ENCODE measurements at places on chromosomes 13 and 19.

- no peak for DNase-seq
These were observed 8.9 kb downstream of the ZNF805 start for GRCh38 chr19:57249329-57249728.

DNA sequence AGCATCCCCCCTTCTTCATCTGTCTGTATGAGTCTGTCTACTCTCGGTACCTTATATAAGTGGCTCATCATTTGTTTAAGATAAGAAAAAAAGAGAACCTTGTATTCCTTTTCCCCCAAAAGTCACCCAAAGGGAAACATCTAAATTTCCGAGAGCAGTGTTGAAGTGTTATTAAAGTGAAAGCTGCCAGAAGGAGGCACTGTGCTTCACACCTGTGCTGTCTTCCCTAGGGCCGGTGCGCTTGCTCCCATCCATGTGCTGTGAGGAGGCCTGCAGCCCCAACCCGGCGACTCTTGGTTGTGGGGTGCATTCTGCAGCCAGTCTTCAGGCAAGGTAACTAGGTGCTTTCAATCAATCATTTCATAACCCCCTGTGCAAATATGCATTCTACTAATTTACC lies 97.5 kb downstream of the TNFRSF19 start:
- DNase-seq: no peak

DNA sequence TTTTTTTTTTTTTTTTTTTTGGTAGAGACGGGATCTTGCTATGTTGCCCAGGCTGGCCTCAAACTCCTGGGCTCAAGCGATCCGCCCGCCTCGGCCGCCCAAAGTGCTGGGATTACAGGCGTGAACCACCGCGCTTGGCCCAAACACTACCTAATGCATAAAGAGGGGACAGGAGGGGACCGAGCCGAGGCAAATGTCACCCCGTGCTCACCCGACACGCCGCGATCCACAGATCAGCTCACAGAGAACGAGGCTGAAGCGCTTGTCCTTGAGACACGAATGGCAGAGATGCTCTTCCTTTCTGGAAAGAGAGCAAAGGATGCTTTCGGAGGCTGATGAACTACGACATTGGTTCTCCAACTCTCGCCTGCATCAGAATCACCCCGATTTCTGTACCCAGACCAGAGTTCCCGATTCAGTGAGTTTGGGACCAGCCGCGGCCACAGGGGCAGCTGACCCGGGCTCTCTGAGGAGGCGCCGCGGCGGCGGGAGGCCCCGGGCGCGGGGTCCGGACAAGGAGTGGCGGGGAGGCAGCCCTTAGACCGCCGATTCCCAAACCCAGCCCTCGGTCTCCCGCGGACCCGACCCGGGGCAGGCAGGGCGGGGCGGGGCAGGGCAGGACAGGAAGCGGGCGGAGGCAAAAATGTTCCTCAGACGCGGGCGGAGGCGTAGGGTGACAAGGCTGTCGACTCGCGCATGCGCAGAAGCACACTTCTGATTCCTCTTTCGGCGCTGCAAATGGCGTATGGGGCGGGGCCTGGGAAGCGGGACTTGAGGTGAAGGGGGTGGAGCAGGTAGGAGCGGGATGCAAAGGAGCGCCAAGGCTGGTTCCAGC lies at the start of gene ZNF699:
TSS of gene ZNF699 (minus strand) at position 700 of the 835 bp plus-strand sequence. CDS start 4,719 bp downstream, outside the sequence.
- DNase-seq: peak; percentile 99

DNA sequence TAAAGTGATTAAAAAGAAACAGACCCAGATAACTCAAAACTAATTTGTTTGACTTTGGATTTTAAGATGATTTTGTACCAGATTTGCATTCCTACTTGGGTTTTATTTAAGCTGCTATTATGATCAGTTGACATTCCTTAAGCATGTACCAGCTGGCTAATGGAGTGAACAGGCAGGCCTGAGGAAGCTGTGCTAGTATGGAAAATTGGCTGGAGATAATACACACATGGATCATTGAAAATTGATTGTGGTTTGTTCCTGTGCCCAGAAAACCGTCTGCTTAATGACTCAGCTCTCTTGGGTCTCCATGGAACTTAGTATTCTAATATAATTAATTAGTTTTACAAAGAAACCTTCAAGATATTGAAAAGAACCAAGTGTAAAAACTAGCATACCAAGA lies 22.6 kb downstream of the POLR1D start:
- DNase-seq: peak; percentile 2

GRCh38 chr19:39426170-39426569 lies 9.6 kb downstream of the RPS16 start:
- DNase-seq: no peak

- DNase-seq: no peak
These were observed 11.0 kb downstream of the IFNL1 start for GRCh38 chr19:39307046-39307821.

- DNase-seq: no peak
These were observed 290.5 kb downstream of the RFC3 start for GRCh38 chr13:34108410-34108809.

DNA sequence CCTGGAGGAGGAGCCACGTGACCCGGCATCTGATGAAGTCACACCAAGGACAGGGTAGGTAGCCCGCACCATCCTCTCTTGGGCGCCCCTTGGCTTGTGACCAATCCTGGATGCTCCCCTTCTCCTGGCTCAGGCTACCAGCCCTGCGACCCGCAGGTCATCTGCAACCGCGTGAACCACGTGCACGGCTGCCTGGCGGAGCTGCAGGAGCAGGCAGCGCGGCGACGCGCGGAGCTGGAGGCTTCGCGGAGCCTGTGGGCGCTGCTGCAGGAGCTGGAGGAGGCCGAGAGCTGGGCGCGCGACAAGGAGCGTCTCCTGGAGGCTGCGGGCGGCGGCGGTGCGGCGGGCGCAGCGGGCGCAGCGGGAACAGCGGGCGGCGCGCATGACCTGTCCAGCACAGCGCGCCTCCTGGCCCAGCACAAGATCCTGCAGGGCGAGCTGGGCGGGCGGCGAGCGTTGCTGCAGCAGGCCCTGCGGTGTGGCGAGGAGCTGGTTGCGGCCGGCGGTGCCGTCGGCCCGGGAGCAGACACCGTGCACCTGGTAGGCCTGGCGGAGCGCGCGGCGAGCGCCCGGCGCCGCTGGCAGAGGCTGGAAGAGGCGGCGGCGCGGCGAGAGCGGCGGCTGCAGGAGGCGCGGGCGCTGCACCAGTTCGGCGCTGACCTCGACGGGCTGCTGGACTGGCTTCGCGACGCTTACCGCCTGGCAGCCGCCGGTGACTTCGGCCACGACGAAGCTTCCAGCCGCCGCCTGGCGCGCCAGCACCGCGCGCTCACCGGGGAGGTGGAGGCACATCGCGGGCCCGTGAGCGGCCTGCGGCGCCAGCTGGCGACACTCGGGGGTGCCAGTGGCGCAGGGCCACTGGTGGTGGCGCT lies 45.9 kb downstream of the SPTBN4 start:
- no peak for DNase-seq

- DNase-seq: no peak
These were observed 38.8 kb upstream of the MCF2L start for GRCh38 chr13:112930192-112930591.

DNA sequence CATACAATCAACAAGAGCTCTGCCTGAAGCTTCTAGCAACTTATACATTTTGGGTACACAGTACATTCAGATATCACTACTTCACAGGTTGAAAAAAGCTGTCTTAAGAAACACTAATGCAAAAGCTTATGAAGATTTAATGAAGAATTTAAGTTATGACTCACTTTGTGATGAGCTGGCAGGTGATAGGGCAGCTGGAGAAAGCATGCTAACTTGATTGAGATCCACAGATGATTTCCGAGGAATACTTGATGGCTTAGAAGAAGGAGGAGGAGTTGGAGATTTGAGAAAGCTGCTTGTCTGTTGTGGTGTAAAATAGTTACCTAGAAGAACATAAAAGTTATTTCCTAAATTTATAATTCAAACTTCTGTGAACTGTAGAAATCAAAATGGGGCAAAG lies 23.3 kb downstream of the EXOSC8 start:
- DNase-seq: peak; percentile 9

- DNase-seq: no peak
These were observed 866.7 kb upstream of the SPRY2 start for GRCh38 chr13:81207636-81208035.

DNA sequence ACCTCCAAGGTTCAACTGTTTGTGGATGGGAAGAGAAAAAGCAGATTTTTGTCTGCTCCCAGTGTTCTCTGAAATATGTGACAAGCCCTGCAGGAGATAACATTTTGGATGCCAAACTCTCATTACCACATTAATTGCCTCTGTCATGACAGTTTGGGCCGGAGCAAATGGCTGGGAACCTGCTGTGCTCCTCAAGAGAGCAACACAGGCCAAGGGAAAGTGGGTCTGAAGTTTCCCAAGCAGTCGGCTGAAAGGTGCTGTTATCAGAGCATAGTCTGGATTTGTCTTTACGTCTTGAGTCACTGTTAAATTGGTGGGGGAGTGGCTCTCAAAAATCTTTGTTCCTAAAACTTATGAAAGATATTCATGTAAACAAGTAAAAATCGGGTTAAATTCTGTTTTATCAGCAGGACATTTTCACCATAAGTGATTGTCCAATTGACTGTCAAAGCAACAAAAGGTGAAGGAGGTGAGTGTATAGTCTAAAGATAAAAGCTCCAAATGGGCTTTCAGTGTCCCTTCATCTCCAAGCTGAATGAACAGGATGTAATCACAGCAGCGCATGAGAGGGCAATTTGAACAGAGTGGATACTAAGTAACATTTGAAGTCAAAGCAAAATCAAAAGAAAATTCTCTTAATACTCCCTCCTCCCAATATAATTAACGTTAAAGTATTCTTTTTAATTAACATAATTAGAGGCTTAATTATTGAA lies 844.8 kb downstream of the PCDH17 start:
- no peak for DNase-seq

DNA sequence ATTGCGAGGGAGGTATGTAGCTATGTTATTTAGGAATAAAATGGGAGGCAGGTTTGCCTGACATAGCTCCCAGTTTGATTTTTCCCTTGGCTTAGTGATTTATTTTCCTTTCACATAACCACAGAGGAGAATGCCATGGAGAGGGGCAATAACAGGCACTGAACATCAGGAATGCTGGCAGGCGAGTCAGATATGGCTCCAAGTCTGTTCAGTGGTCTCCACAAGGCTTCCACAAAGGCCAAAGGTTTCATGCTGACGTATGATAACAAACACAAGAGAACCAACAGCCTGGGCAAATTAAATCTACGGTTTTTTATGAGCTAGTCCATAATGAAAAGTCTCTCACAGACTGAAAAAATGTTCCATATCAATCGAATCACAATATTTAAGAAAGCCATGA lies 66.7 kb downstream of the SUCLA2 start:
- DNase-seq: no peak

GRCh38 chr19:14439014-14439413 lies 5.9 kb downstream of the PKN1 start:
- DNase-seq: no peak

- no peak for DNase-seq
These were observed 79.6 kb downstream of the TEX26 start for GRCh38 chr13:31011901-31012654.

DNA sequence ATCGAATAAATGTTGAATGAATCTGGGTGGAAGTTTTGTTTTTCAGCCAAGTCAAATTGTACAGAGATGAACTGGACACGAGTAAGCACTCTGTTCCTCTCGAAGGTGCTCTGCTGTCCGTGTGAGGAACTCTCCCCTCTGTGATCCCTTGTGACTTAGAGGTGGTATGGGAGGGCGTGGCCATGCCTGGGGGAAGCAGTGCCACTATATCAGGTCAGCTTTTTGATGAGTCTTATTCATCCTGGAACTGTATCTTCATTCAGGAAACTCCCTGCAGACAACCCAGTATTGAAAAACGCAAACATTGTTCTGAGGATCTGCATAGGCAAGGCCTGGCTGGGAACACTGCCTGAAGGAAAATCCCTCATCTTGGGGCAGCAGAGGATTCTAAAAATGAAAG lies 45.7 kb upstream of the FLT1 start:
- DNase-seq: no peak

- no peak for DNase-seq
These were observed 9.2 kb downstream of the PLEKHJ1 start for GRCh38 chr19:2226840-2227360.

- DNase-seq: no peak
These were observed 1122.8 kb upstream of the ATXN8OS start for GRCh38 chr13:68984688-68985319.

DNA sequence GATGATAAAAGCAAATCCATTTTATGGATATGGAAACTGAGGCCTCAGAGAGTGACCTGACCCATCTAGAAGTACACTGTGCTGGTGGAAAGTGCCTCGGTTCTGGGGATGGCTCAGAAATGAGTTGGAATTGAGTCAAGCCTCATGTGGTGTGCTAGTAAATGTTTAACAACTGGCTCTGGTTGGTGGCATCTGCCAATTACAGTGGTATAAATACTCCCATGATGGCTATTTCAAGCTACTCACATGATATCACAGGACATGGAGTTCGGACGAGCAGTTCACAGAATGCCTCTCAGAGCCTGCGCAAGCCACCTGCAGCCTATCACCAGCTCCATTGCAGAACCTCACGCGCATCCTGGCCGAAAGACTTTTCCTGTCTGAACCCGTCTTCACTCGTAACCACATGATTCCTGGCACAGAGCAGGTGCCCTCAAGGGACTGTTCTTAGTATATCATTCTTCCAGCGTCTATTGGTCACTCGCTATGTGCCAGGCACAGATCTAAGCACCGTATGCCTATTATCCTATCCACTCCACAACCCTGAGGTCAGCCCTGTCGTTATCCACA lies 9.1 kb downstream of the TMEM150B start:
- DNase-seq: no peak

- DNase-seq: no peak
These were observed 50.8 kb downstream of the MBD3L2B start for GRCh38 chr19:6970443-6970842.

- DNase-seq: no peak
These were observed 164.2 kb downstream of the ABCC4 start for GRCh38 chr13:95137096-95137495.

DNA sequence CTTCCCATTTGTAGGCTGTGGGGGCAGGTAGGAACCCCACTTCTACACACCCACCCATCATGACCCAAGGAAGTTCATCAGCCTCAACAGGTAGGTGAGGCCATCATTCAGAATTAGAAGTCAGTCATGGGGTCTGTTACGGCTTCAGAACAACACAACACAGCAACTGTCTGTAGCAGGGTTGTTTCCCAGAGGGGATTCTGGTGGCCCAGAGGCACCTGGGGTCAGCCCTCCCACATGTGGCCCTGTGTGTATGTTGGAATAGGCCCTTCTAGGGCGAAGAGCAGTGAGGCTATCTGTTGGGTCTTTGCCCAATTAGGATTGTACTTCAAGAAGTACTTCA lies 3.4 kb downstream of the IGFLR1 start:
- no peak for DNase-seq

DNA sequence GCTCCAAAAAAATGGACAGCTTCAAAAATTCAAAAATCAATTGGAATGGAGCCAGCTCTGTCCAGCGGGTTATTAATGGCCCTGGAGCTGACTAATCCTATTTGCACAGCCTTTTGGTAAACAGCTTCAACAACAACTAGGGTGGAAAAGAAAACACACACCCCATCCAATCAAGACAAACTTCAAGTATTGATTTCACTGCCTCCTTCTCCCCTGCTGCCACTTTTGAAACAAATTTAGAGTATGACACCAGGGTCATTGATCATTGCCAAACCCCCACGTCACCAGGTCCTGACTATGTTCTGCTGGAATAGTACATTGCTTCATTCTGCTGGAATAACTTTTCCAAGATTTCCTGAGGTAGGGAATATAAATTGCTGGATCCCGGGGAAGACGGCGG lies 56.8 kb upstream of the GTF3A start:
- DNase-seq: no peak
